ENCODE measurements at places on chromosomes 6 and 20. TPM values are rescaled to one million over a fixed set of nuclear protein-coding genes. Genes with fewer than 3 reads are reported as not detected.

GRCh38 chr20:16135630-16136029, 437.6 kb downstream of the KIF16B start:
- no peak for DNase-seq

GRCh38 chr6:157493173-157493572, 112.2 kb downstream of the ZDHHC14 start:
- DNase-seq, result no peak

- DNase-seq, result no peak
Observed at GRCh38 chr20:14199111-14199510, 138.3 kb downstream of the FLRT3 start.

DNA sequence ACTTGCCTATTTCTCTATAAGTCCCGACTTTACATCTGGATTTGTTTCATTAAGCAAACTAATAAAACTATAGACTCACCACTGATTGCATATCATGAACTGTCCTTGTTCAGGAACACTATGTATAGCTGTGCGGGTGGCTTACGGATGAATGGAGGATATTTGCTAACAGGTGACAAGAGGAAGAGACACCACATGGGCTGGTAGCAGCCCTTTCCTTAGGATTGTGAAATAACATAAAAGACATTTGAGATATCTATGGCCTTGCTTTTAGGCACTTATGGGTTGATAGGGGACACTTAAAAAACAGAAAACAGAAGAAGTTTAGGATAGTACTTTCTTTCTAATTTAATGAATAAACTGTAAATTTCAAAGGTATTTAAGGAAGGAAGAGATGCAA, 5.0 kb upstream of the CAP2 start:
- DNase-seq, result no peak

- DNase-seq, result no peak
Observed at GRCh38 chr6:63476302-63476701, 96.0 kb upstream of the LOC128125822 start.

GRCh38 chr6:4319981-4320683, 184.8 kb upstream of the ECI2 start:
- DNase-seq, result peak; percentile 57

- DNase-seq, result no peak
Observed at GRCh38 chr20:46905364-46906125, 10.9 kb downstream of the EYA2 start.

GRCh38 chr6:168865-169455, 123.3 kb upstream of the DUSP22 start:
- DNase-seq, result peak; percentile 54

DNA sequence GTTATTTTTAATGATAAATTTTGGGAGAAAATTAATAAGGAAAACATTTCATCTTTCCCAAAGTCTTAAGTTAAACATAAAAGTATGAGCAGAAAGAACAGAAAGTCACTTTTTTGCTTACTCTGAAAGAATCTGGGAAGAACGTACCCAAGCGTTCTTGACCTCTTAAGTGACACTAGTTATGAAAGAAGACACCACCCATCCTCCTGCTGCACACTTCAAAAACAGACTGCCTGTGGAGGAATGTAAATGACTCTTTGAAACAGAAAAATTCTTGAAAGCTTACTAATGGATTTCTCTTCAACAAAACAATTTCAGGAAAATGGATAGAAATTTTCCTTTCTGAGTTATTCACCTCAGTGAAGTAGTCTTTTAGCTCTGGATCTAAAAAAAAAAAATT, 227.7 kb downstream of the MEI4 start:
- peak; percentile 78 for DNase-seq

DNA sequence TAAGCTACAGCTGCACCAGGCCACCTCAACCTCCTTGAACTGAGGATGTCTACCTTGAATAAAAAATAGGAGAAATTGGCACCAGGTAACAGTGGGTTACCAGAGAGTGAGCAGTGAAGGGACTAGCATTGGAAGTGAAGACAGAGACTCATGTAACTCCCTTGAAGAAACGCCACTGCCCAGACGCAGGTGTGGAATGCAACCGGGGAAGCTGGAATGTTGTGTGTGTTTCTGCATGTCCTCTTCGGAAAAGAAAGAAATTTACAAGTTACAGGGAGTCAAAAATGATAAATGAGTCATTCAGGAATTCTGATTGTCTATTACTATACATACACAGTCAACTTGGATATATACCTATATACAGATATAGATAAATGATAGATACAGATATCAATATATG, 514.7 kb upstream of the AGPAT4 start:
- DNase-seq, result no peak

DNA sequence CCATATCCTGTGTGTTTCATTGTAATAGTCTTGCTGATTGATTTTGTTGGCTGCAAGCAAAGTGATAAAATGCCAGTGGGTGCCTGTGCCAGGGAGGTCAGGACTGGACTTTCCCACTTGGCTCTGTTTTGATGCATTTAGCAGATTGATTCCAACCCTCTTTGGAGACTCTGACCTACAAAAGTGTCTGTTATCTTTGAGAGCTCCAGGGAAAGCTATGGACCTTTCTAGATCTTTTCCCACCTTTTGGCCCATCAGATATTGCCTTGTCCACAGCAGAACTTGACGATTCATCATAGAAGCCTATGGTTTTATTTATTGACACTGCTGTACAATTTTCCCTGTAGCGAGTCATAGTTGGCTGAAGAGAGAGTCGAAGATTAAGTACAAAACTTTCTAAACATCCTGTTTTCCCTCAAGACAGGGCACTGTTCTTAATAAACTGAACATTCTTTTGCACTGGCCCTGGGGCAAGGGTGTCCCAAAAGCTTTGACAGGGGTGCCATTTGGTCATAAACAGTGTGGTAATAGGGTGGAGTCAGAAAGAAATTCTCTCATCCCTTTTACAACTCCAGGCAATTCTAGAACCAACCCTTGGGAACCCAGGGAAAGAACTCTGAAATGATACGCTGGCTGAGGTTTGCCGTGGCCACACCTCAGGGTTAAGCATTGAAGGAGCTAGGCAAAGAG, 53.7 kb downstream of the E2F3 start:
- peak; percentile 53 for DNase-seq

GRCh38 chr6:84033523-84034451, at the start of gene MRAP2:
TSS of gene MRAP2 (plus strand) at chr6:84033772. CDS start at chr6:84055319, 21,547 bp downstream.
- DNase-seq, result no peak

DNA sequence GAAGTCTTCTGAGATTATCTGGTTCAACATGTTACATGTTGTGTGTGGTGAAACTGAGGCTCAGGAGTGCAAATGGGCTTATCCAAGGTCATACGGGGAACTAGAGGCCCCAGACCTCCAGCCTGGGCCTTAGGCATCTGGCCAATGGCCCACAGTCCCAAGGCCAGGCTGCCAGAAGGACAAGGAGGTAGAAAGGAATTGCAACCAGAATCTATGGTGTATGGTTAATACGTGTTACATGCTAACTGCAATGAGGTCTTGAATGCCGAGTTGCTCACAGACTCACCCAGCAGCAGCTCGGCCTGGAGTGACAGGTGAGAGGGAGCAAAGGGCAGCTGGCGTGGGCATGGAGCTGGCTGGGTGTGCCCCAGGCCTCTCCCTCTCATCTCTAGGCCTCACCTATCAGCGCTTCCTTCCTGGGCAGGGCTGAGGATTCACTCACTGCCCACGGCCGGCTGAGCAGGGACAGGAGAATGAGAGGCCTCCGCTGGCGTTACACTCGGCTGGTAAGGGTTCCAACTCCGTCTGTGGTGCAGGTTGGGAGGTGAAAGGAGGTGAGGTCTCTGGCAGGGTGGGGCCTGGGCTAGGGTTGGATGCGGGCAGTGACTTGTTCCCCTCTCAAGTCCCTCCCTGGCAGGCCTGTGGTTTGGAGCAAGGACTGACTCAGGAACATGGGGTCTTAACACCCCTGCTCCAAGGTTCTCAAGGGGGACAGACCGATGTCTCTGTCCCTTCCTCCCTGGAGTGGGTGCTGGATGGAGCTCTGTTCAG, at the start of gene TLDC2:
TSS of gene TLDC2 (plus strand) at position 437 of the 771 bp plus-strand sequence. CDS start at position 474, 37 bp downstream.
- no peak for DNase-seq

- DNase-seq, result no peak
Observed at GRCh38 chr6:111972745-111973117, 81.2 kb upstream of the CCN6 start.

GRCh38 chr20:17698384-17698783, 1.4 kb upstream of the BANF2 start:
- no peak for DNase-seq

- peak; percentile 12 for DNase-seq
Observed at GRCh38 chr6:24126586-24127192, 674 bp downstream of the NRSN1 start.

DNA sequence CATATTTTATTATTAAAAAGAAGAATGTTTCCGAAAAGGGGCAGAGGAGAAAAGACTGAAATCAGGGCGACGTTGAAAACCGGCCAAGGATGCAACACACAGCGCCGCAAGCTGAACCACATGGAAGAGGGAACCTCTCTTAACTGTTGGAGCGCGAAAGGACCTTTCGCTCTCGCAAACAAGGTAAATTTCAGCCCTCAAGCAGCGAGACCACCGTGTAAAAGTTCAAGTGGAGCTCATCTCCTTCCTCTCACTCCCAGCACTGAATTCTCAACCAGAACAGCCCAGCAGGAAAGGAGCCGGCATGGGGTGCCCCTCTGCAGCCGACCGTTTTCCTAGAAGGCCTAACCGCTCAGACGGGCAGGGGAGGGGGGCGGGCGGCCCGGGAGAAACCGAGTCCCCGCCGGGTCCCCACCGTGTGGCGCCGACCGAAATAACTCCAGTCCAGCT, 621 bp downstream of the GPR63 start:
- DNase-seq, result no peak

- no peak for DNase-seq
Observed at GRCh38 chr6:113642714-113643406, 214.3 kb upstream of the MARCKS start.

GRCh38 chr6:62298745-62299392, 12.8 kb upstream of the KHDRBS2 start:
- no peak for DNase-seq

DNA sequence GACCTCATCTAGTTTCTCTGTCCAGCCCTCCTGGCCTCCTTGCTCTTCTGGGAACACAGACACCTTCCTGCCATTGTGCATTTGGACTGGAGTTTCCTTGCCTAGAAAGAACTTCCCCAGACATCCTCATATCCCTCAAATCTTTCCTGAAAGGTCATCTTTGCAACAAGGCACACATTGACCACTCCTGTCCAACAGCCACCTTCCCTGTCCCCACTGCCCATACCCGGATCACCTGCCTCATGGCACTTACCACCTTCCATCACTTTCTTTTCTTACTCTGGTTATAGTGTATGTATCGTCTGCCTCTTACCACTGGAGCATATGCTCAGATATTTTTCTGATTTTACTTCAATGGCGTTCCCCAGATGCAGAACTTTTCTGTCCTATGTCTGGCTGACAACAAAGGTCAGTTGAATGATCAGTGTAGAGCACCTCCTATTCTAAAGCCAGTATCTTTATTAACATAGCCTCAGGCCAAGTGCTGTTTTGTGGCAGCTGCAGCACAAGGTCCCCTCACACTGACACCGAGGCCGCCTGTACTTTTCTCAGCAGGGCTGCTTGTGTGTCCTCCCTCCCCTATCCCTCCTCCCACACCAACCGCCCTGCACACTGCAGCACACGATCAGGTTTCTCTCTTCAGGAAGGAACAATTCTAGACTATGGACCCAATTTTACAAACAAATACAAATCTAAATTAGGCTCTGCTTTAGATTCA, 4.1 kb downstream of the HLA-C start:
- DNase-seq, result no peak

DNA sequence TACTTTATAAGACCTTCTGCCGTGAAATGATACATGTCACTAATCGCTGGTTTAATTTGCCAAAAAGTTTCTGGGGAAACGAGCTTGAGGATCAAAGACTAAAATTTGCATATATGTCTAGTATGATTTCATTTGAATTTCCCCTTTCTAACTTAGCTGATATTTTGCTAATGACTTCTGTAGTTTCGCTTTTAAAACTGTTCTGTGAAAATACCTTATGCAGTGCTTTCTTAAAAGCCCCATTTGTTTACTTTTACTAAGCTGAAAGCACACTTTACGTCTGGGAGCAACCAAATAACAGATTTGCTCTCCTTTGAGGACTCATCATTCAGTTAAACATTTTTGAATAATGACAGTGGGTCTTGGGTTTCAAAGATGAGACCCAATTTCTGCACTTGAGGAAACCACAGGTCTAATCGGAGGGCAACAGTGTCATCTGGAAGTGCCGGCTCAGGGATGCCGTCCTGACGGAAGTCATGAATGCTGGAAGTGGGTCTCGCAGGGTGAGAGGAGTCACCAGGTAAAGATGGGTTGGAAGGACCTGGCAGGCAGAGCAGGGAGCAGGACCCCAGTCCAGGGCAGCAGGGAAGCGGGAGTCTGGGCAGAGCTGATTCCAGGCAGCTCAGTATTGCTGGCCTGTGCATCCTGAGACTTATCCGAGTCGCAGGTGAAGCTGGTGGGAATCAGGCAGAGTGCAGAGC, 33.2 kb downstream of the PLEKHG1 start:
- no peak for DNase-seq

DNA sequence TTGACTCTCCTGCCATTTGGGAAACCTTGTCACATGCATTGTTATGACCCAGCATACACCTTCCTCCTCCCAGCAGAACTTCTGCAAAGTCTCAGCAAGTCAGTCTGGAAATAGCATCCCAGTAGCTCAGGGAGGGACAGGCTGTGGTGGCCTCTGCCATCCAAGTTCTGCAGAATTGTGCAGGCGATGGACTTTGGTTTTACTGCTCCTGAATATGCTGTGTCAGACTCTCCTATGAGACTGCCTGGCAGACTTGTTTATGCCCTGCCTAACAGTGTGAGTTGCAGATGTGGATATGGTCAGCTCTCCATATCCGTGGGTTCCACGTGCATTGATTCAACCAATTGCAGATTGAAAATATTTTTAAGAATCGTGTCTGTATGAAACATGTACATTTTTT, 52.8 kb downstream of the SNRNP48 start:
- DNase-seq, result no peak

- DNase-seq, result no peak
Observed at GRCh38 chr6:95489185-95489863, 88.0 kb upstream of the MANEA start.

DNA sequence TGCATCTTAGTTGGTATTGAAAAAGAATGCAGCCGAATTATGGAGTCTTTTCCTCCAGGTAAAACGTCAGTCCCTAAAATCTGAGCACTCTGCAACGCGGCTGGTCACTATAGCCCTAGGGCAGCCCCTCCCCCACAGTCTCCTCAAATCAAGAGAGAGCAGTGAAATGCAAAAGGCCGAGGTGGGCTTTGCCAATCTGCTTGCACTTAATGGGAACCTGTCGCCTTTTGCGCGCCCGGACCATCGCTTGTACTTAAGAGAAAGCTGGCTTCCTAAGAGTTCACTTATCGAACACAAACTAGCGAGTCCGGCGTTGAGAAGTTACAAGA, 447 bp downstream of the MCM3 start:
- DNase-seq, result peak; percentile 43

Gene LEMD2
- total RNA-seq, result 52.5 TPM

Gene PCNA
- 397 TPM for total RNA-seq

Gene SLC2A10
- total RNA-seq, result 21.0 TPM

Gene CD93
- total RNA-seq, result not detected

Gene SOBP
- total RNA-seq, result under 0.01 TPM

Gene MBOAT1
- total RNA-seq, result 3.3 TPM

Gene MAP3K7
- 32.8 TPM for total RNA-seq

Gene NUDT3
- total RNA-seq, result 21.5 TPM

Gene DEFB125
- not detected for total RNA-seq

Gene BEND3
- total RNA-seq, result 2.9 TPM

Gene TBXT
- total RNA-seq, result not detected
